ENCODE measurements at places on chromosomes 4 and X.

- no peak for DNase-seq
- H3K27ac ChIP-seq = no peak overlapping the region
- no peaks in the 10 kb centered on the region for H3K36me3 ChIP-seq
Observed at GRCh38 chr4:104395168-104395614, 99.5 kb downstream of the CXXC4 start.

- peaks cover 4% of the 10 kb centered on the region for H3K4me1 ChIP-seq
- H3K36me3 ChIP-seq = no peaks in the 10 kb centered on the region
- H3K27me3 ChIP-seq = no peaks in the 10 kb centered on the region
- no peak overlapping the region for H3K4me3 ChIP-seq
- H3K27ac ChIP-seq = no peak overlapping the region
Observed at GRCh38 chr4:80079255-80079923, 6.4 kb upstream of the ANTXR2 start.

DNA sequence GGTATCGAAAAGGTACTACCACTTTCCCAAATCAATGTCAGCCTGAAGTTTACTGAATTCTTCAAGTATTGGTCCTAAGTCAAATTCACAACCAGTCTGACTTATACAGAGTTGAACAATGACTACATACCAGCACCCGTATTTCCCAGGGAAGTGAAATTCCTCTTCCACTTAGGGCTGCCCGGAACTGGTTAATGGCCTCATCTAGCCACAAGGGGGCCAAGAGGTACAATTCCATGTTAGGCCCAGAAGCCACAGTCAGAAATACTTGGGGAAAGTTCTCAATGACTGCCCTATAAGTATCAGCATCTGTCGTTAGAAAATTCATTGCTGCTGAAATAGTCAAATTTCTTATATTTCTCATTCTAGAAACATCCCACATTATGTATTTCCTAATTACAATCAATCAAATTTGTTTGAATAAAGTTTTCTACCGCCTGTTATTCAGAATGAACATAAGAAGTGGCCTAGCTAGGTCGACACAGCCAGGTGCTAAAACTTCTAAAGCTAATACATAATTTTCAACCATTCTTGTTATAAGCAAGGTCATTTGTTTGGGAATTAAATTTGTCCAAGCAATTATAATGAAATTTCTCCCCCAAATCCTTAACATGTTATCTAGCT is 5.6 kb upstream of the PCDH7 start:
- H3K4me3 ChIP-seq = no peak overlapping the region
- H3K27ac ChIP-seq = no peak overlapping the region
- H3K36me3 ChIP-seq = no peaks in the 10 kb centered on the region

DNA sequence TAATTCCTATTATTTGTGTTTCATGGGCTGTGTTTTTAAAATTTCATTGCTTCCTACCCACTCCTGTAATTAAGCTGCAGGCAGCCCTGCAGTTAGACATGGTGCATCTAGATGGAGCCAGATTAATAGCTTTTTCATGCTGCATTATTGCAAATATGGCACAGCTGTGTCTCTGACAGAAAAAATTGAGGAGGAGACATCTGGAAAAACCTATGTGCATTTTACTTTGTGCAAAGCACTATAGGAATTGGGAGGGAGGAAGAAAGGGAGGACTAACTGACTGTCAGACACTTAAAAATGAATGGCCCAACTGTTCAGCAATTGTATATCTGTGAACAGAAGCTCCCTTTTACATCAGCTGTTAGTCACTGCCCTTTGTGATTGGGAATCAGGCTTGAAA is 8.1 kb upstream of the RPGR start:
- H3K4me3 ChIP-seq = no peak overlapping the region
- no peaks in the 10 kb centered on the region for H3K4me1 ChIP-seq
- H3K27ac ChIP-seq = no peak overlapping the region
- no peak for DNase-seq
- no peaks in the 10 kb centered on the region for H3K36me3 ChIP-seq
- no peaks in the 10 kb centered on the region for H3K27me3 ChIP-seq

DNA sequence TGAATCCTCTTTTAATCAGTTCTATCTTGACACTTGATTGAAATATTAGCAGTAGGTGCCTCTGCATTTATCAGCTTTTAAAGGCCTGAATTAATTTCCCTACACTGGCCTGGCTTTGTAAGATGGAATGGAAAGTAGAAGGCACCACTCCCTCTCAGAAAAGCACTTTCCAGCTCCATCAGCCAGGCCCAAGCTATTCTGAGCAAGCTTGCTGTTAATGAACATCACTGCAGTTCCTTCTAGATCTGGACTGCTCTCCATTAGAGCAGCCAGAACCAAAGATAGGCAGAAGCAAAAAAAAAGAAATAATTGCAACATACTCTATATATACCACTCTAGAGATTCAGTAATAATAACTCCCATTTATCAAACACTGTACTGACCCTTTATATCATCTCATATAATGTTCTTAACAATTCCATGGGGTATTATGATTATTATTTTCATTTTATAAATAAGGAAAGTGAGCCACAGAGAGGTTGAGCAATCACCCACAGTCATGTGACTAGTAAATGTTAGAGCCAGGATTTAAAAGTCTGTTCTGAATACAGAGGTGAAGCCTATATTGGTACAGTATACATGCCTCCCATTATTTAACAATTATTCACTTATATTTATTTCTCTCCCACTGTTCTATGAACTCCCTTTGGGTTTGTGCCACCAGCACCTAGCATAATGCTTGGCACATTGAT is 39.4 kb upstream of the GPC3 start:
- no peaks in the 10 kb centered on the region for H3K36me3 ChIP-seq
- H3K27ac ChIP-seq = no peak overlapping the region
- H3K27me3 ChIP-seq = no peaks in the 10 kb centered on the region
- no peak overlapping the region for H3K4me3 ChIP-seq
- H3K4me1 ChIP-seq = no peaks in the 10 kb centered on the region
- no peak for DNase-seq
